Body of pancreas (tissue), 4 donors: ENCODE measurements at places on chromosomes 2 and 18.

- no peak for DNase-seq
Observed at GRCh38 chr2:15010346-15010745, 377.8 kb downstream of the LRATD1 start.

- DNase-seq = no peak
Observed at GRCh38 chr2:203973000-203973399, 36.4 kb downstream of the ICOS start.

DNA sequence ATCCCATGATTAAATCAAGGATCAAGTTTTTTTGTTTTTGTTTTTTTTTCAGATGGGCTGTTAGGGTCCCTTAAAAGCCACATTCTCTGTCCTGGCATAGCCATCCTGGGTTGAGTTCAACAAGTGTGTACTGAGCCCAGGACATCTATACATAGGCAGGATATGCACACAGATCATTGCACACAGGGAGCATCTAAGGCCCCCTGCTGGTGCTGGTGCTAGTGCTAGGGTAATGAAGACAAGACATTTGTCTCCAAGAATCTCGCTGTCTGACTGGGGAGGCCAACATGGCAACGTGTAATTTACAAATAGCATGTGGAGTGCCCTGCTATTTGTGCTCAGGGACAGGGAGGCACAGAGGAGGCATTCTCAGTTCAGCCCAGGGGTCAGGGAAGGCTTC is 124.5 kb downstream of the VAPA start:
- DNase-seq = no peak

DNA sequence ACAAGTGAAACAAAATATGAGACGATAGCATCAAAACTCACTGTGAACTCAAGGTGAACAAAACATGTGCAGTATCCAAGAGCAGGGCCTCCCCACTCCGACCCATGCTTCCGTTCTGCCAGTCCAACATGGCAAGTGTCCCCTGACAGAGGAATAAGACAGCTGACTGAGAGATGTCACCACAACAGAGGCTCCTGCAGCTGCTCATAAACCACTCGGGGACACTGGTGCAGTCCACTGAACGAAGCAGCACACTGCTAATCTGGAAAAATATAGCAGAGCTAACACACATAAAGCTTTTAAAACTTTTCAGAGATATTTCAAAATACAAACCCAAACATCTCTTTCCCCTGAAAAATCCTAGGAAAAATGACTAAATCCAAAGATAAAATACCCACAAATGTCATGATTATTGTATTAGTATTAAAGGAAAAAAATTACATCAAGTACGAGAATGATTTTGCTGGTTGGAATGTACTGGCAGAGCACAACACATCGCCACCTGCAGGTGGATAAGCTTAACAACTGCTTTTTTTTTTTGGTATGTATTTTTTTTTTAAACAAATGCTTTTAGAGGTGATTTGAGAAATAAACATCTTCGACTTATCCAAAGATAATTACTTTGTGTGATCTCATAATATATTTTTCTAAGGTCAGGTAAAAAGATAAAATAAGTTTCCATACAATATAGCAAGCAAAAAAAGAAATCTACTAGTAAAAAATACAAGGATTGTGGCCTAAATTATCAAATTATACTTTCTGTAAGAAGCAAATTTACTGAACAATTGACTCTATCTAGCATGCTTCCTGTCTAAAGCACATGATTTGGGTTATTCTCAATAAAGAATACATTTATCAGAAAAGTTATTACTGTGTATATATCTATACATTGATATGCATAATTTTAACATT is 18.6 kb downstream of the THADA start:
- peak; percentile 55 for DNase-seq

DNA sequence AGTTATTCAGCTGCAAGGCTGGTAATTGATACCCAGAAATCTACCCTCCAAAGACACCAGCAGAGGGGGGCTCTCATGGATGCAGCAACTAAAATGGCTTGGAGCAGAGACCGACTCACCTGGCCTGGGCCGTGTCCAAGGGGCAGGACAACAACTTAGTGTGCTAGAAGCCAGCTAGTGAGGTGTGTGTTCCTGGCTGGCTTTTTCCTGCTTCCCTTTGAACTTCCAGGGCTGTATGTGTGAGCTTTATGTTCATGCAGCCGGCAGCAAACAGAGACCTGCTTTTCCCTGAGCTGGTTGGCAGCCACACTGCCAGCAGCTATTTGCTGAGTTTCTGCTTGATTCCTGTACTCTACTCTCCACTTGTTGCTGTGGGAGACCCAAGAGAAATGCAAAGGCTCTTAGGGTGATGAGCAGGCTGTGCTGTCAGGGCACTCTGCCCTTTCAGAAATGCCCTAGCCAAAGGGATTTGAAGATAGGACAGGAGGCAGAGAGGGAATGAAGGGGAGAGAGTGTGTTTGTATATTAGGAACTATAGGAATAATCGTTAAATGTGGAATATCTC is 23.7 kb upstream of the GRP start:
- no peak for DNase-seq

DNA sequence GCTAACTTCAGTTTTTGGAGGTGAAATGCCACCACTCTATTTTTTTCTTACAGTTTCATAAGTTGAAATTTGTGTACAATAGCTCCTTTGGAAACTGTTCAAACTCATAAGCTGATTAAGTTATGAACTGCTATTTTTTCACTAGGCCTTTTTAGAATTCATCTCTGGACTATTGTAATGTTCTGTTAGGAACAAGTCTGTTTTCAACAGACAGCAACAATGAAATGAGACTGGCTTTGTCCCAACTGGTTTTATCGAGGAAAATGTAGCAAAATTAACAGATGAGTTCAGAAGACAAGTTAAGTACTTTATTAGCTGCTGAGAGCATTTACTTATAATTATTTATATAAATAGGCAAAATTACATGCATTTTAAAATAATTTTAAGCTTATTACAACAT is 310.6 kb downstream of the ZNF804A start:
- no peak for DNase-seq

DNA sequence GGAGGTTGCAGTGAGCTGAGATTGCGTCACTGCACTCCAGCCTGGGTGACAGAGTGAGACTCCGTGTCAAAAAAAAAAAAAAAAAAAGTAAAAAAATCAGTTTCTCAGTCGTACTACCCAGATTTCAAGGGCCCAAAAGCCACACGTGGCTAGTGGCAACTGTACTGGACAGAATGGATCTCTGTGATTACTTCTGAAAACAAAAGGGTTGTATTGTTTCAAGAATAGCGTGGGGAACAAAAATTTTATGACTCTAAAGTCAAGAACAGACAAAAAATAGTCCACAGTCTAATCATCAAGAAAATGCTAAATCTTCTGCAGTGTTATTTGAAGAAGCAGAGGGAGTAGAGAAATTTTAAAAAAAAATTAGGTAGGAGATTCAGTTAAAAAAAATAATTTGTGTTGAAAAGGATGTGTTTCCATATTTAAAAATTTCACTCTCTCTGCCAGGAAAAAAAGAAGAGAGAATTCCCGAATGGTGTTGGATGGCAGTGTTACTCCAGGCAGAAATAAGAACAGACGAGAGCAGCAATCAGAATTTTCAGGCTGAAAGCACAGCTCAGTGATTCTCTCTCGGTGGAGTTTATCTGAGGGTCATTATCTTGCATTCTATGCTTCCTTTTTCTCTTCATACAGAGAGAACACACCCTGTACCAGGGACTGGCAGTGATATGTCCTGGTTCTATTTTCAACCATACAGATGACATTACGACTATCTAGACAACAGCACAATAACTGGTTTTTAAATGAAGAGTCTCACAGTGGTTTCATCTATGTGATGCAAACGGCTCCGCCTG is 61.8 kb downstream of the CABYR start:
- DNase-seq = no peak

- DNase-seq = no peak
Observed at GRCh38 chr2:70513738-70514137, 39.9 kb downstream of the TGFA start.

DNA sequence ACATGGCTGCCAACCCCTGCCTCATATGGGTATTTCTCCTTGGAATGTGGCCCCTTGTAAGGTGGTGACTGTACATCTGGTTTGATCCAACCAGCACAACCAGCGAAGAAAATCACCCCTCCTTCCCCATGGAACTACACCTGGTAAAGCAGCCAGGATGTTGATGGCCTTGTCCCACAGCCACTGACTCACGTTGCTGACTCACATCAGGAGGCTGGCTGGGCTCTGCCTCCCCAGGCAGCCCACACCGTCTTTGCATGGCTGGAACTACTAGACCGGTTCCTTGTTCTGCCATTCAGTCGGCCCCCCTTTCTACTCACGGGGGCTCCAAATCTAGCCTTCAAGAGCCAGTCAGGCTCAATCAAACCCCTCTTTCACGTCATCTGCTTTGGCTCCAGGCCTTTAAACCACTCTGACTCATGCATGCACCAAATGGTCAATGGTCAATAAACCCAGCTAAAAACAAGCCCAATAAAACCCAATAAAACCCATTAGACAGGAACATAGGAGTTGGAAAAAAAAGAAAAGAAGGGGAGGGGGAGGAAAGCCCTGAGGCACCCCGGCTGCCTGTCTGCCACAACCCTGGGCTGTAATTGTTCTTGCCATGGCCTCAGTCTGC is 114.8 kb downstream of the PLB1 start:
- peak; percentile 41 for DNase-seq

GRCh38 chr2:36441816-36442215 is 86.2 kb downstream of the CRIM1 start:
- no peak for DNase-seq

GRCh38 chr2:232085826-232086425 is 124.4 kb downstream of the DIS3L2 start:
- no peak for DNase-seq

DNA sequence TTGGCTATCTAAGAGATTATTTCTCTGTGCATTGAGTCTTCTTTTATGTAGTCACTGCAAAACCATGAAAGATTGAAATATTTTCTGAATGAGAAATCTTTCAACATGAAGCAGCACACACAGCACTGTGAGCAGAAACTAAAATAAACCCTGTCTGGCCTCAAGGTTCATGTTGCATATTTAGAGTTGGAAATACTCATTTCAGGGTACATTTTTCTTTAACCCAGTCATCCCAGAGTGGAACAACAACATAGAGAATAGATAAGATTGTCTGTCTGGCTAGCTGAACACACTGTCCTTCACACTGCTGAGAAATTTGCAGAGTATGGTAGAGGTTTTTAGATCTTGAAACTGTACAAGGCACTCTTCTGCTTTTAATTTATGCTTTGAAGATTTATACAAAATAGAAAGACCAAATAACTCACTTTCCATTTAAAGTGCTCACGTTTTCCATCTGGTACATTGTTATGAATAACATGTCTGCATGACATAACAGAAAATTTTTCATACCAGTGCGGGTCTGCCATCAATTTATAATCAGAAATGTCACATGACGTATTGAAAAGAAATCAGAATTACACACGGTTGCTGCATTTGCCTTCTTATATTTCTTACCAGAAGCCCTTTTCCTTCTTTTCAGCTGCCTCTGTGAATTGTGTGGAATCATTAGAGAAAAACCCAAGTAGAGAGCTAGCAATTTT is 25.0 kb upstream of the FN1 start:
- DNase-seq = no peak

GRCh38 chr2:167550448-167550847 is 662.2 kb downstream of the XIRP2 start:
- DNase-seq = no peak

DNA sequence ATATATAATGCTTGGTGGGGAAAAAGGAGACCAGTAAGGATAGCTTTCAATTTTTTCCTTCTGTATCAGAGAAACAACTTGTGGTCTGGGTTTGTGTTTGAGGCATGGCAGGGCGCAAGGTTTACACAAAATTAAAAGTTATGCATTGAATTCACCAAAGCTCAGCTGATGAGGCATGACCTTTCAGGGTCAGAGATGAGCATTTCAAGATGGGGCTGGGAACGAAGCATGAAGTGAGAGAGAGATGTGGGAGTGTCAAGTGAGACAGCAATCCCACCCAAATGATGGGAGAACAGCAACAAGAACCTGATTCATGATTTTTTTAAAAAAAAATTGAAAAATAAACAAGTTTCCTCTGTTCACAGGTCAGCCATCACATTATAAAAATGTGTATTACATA is 4.9 kb downstream of the GPR55 start:
- no peak for DNase-seq

- DNase-seq = no peak
Observed at GRCh38 chr2:199956062-199956380, 639 bp downstream of the MAIP1 start.

GRCh38 chr2:131543385-131543891 is 15.8 kb downstream of the CCDC74A start:
- DNase-seq = no peak

DNA sequence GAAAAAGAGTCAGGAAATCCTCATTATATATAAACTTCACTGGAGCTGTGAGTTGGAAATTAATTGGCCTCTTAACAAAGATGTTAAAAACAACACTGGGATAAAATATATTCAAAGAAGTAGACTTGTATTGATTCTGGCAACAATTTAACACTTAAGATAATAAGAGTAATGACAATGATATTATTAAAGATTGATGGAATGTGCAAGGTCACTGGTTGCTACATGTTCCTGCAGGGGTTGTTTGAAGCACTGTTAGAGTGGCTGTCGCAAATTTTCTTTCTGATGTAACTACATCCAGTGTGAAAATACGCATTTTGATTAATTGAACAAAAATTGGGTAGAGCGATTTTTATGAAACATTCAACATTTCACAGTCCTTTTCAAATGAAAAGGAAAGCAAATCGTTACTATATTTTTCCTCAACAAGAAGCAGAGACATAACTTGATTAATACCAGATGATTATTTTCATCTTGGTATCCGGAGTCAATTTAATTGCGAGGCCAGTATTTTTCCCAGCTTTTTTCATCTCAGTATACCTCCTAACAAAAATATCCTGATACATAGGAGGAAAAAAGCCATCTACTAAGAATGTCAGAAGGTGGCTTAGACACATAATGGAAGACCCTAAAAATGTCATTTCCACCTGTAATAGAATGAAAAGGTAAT is 6.1 kb downstream of the PTGR3 start:
- no peak for DNase-seq

GRCh38 chr2:30866974-30867373 is 59.7 kb upstream of the CAPN13 start:
- DNase-seq = no peak

DNA sequence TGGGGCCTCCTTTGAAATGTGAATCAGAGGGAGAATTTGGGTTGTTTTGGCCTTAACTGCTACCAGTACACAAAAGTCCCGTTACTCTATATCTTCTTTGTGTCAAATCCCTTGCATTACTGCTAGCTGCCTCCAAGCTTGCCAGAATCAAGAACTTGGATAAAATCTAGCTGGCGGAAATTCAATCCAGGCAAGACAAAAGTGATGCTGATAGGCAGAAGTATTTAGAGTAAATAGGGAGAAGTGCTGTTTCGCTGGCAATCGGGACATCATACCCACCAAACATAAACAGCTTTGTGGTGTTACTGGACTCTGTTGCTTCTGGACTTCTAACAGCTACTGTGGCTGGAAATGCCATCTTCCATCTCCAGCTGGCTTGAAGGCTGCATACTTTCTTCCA is 2.5 kb downstream of the IFIH1 start:
- no peak for DNase-seq

GRCh38 chr2:203451011-203451410 is 84.1 kb downstream of the RAPH1 start:
- no peak for DNase-seq

GRCh38 chr2:15141211-15141610 is 419.9 kb downstream of the NBAS start:
- no peak for DNase-seq
